ENCODE measurements at places on chromosomes 11 and 22.

- no peak for DNase-seq
Observed at GRCh38 chr11:106092446-106092845, 15.0 kb downstream of the AASDHPPT start.

DNA sequence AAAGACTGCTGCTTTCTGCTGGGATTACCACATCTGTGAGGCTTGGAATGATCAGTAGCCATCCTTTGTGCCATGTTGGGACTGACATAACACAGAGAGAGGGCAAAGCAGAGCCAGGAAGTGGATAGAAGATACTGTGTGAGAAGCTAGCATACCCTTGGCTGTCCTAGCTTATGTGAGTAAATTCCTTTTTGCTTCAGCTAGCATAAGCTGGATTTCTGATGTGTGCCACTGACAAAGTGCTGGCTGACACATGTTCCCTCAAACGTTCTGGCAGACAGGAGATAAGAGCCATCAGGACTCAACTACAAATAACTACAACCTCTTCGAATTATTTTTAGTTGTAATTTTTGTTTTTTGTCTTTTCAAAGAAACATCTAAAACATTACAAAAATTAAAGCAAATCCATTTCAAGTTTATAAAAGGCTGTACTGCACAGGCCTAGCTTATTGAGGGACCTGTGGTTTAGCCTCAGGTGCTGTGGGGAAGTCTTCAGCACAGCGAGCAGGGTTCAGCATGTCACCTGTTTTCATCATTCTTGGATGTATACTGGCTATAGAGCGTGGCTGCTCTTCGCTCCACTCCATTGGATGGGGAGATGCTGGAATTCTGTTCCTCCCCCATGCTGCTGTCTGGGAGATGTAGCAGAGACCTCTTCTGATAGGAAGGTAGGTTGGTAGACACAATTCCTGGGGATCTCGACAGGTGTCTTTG is 120.9 kb downstream of the SWAP70 start:
- no peak for DNase-seq

DNA sequence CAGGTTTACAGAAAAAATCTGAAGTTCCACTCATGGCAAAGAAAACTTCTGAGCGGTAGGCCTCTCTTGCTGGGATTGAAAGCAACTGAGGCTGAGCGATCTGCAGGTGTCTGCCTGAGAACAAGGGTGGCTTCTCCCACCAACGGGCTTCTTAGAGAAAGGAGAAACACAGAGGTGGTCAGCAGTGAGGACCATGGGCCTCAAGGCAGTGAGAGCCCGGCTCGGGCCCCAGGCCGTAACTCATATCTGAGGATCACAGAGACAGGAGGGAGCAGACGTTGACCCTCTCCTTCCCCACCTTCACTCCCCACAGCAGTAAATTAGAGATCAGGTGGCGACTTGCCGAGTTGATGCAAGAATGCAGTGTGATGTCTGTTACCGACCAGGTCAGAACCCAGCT is 50.9 kb upstream of the RTL6 start:
- no peak for DNase-seq

GRCh38 chr11:2095198-2095520 is 44.0 kb downstream of the IGF2 start:
- DNase-seq, result no peak

DNA sequence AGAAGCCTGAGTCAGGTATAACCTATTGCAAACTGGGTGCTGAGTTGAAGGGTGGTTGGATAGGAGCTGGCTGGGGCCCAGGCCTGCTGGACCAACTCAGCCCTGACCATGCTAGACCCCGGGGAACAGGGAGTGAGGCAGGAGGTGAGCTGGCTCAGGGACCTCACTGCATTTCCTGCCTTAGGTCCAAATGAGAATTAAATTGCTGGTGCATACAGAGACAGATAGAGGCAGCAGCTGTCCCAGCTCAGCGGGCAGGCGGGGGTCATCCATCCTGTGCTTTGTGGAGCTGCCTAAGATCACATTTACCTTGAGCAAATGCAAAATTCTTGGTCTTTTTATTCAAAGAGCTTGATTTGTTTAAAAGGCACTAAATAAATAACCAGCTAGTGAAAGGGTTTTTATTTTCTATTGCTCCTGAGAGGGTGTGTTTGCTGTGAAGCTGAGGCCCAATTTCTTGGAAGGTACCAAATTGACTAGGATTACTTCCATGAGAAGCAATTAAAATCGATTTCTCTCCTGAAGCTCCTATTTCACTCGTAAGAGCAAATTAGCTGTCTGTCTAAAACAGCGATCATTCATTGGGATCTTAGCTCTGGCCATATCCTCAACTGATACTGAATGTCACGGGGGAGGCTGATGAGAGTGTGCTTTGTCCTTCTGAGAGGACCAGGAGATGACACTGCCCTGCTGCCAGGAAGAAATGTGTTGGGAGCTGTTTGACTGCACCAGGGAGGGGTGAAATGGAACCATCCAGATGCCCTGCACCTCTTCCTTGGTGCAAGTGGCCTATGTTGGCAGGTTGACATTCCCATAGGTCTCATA is 24.9 kb downstream of the USH1C start:
- DNase-seq, result no peak

DNA sequence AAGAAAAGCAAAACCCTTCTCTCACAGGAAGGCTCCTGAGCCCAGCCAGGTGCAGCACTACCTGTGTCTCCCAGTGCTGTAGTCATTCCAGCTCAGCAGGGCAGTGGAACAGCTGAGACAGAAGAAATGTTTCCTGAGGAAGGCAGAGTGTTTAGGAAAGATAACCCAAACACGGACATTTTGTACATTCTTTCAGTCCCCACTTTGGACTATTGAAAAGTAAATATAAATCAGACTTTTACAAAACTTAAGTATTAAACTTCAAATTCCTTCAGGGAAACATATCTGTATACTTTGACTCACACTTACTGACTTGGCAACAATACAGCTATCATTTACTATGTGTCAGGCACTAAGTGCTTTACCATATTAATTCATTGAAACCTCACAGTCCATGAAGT is 40.4 kb downstream of the RRAS2 start:
- DNase-seq, result no peak

DNA sequence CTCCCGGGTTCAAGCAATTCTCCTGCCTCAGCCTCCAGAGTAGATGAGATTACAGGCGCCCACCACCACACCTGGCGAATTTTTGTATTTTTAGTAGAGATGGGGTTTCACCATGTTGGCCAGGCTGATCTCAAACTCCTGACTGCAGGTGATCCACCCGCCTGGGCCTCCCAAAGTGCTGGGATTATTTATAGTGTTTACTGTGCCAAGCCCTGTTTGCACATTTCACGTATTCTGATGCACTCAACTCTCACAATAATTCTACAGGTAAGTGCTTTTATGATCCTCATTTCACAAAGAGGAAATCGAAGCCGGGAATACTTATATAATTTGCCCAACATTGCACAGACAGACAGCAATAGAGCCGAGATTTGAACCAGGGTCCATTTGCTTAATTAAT is 38.0 kb upstream of the DAGLA start:
- DNase-seq, result no peak

DNA sequence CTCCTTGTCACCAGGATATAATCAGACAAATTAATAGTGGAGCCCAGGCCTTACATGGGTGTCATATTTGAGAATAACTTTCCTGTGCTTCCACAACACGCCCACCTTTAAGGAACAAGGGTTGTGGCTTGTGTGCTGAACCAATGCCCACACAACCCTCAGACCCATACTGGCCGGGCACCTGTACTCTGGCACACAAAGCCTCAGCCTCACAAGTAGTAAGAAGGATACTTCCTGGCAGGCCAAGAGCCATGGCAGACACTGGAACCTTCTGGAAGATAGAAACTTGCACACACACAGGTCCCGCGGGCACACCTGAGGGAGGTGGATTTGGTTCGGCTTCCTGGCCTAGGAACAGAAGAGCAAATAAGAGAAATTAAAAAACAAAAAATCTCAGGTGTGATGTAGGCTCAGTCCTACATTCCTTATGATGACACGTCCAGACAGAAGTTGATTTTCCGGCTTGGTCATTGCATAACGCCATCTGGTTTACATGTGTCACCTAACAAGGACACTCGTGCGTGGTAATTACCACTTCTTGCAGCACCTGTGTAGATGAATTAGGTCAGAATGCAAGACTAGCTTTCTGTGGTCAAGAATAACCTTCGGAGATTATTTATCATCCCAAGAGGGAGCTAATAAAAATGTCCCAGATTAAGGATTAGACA is 5.8 kb upstream of the BRD1 start:
- no peak for DNase-seq

DNA sequence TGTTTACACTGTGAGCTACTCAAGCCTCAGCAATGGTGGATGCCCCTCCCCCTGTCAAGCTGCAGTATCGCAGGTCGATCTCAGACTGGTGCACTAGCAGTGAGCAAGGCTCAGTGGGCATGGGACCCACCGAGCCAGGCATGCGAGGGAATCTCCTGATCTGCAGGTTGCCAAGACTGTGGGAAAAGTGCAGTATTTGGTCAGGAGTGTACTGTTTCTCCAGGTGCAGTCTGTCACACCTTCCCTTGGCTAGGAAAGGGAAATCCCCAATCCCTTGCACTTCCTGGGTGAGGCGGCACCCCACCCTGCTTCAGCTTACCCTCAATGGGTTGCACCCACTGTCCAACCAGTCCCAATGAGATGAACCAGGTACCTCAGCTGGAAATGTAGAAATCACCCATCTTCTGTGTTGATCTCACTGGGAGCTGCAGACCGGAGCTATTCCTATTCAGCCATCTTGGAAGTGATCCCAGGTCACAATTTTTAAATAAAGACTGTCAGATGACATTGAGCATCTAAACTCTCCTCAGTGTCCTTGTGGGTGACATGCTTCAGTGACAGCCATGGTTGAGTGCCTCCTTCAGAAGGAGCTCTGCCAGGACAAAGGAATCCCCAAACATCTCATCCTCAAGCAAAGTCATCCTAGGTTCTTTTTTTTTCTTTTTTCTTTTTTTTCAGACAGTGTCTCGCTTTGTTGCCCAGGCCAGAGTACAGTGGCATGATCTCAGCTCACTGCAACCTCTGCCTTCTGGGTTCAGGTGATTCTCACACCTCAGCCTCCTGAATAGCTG is 10.8 kb downstream of the SLC22A24 start:
- DNase-seq, result no peak

DNA sequence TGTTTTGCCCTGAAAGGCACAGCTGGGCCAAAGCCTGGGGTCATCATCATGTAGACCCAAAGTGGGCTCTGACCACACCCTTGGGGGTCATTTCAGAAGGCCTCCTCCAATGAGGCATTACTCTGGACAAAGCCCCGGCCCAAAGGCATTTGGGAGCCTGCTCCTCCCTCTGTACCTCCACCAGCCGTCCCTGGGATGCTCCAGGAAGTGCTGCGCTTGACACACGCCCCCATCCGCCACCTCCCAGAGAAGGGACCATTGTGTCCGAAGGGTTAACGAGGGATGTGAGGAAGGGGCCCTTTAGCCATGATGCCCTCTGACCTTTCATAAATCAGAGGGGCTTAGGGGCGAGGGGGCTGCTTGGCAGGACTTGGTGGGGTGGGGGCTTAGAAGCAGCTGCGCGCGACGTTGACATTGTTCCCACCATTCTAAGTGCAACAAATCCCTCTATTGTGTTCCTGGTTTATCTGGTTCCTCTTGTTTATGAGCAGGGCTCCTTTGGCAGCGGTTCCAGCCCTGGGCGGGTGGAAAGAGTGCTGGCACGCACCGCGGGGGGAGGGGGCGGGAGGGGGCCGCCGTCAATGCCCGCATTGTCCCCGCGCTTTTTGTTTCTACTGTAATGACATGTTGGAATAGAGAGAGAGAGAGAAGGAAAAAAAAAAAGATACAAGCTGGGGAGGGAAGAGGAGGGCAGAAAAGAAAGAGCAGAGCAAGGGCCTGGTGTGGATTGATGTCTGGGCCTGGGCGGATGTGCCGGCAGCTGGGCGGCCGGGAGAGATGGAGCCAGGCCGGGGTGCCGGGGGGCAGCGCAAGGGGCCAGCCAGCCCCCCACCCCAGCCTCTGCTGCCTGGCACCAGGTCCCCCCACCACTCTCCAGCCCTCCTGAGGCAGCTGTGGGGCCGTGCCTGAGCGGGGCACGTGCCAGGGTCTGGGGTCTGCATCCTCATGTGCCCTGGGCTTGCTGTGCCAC is 32.1 kb upstream of the SOX10 start:
- no peak for DNase-seq

- no peak for DNase-seq
Observed at GRCh38 chr22:21926728-21927127, 25.9 kb downstream of the PPM1F start.

GRCh38 chr22:42716649-42717127 is 4.0 kb downstream of the A4GALT start:
- no peak for DNase-seq

DNA sequence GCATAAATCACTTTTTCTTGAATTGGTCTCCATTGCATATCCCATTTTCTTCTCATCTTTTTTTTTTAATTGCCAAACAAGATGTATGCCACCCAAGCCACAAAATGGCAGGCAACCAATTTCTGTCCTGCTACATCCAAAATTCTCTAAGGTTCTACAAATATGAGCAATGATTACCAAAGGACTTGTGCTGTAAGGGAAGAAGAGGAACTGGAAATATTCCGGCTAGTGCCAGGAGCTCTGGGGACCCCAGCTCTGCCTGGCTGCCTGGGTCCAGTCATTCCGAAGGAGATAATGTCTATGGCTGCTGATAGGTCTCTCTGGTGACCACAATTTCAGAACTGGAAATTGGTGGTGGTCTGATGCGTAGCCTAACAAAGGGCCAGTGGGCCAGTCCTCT is 17.1 kb upstream of the SNX32 start:
- no peak for DNase-seq

DNA sequence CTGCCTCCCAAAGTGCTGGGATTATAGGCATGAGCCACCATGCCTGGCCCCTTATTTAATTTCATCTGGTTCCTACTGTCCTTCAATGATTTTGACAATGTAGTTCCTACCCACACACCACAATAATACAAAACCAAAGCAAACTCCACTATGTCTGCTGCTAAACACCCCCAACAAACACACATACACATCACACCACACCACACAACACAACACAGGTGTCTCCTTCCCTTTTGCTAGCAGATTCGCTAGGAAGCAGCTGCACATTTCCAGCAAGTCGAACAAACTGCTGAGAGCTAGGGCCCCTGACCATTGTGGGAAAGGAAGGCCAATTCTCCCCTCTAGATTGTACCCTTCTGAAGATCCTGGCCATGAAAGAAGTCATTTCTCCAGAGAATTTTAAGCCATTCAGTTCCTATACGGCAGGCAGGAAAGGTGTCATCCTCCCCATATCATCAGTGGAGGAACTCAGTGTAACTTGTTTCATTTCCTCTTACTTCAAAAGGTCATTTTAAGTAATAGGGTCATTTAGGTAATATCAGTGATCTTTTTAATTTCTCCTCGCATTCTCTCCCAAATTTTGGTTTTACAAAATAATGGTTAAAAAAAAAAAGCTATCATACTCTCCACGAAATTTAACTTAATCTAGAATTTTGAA is 18.5 kb downstream of the NUMA1 start:
- DNase-seq, result no peak

- DNase-seq, result peak; percentile 30
Observed at GRCh38 chr11:74870485-74870884, 78.4 kb downstream of the XRRA1 start.
